Stimulated activated CD8-positive, alpha-beta memory T cell treated with anti-CD3 and anti-CD28 coated beads, Interleukin-4, amount 100 ng/mL, for 1 hour (primary cell): ENCODE measurements at places on chromosomes 12 and 14.

DNA sequence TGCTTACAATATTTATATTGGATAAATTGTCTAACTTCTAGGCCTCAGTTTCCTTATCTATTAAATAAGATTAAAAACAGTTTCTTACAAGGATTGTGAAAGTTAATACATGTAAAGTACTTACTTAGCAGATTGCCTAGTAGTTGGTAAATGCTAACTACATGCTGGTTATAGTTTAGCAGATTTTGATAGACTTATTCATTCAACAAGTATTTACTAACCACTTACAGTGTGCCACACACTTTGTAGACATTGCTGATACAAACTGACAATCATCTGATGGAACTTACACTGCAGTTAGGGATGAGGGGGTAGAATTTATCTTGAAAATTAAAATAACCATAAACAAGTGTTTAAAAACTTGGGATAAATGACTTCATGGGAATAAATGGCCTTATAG lies 50.4 kb downstream of the ARID2 start:
- DNase-seq = no peak

- no peak for DNase-seq
Observed at GRCh38 chr12:26648999-26649398, 184.0 kb downstream of the ITPR2 start.

- DNase-seq = no peak
Observed at GRCh38 chr12:26701604-26702215, 131.3 kb downstream of the ITPR2 start.

- DNase-seq = no peak
Observed at GRCh38 chr12:52975820-52976573, 27.1 kb downstream of the KRT18 start.

DNA sequence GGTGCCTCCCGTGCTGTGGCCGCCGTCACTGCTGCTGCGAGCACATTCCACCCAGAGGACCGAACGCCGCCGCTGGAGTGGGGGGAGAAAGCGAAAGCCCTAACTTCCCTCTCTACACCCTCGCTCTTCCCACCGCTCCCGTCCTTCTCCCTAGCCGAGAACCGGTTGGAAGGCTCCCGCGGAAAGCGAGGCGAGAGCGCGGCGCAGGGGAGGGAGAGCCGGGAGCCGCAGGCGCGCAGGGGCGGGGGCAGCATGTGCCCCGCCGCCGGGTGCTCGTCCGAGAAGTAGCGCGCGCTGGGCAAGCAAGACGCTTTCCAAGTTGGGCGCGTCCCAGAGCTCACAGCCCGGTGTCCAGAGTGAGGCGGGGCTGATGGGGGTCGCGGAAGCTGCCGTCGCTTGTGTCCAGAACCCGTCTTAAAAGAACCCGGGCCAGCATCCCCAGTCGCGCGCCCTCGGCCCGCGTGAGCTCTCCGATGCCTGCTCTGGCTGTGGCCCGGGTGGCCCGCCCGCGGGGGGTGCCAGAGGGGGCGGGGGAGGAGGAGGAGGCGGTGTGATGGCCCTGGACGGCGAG lies at the start of gene TRHDE:
Gene TRHDE, plus strand, starts transcription at position 280 of the 571 bp plus-strand sequence. Its CDS starts 274 bp downstream, at position 554.
- no peak for DNase-seq

DNA sequence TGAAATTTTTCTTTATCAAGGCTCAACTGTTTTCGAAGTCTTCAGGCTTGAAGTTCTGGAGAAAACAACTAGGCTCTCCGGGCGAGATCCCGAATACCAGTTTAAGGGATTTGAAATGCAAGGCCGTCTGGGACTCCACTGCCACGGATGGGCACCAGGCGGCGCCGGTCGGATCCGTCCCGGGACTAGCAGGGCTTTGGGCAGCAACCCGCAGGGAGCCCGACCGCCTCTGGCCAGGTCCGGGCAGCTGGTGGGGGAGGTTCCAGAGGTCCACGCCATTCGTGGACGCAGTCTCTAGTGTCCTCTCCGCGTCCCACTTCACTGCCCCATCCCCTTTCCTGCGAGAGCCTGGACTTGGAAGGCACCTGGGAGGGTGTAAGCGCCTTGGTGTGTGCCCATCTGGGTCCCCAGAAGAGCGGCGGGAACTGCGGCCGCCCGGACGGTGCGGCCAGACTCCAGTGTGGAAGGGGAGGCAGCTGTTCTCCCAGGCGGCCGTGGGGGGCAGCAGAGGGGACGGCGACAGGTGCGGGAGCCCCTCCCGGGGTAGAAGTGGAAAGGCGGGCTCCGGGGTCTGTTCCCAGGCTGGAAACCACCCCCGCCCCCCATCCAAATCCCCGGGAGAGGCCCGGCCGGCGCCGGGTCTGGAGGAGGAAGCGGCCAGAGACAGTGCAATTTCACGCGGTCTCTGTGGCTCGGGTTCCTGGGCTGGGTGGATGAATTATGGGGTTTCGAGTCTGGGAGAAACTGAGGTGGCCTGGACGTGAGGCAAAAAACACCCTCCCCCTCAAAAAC lies 838 bp upstream of the ERBB3 start:
- peak; percentile 27 for DNase-seq

DNA sequence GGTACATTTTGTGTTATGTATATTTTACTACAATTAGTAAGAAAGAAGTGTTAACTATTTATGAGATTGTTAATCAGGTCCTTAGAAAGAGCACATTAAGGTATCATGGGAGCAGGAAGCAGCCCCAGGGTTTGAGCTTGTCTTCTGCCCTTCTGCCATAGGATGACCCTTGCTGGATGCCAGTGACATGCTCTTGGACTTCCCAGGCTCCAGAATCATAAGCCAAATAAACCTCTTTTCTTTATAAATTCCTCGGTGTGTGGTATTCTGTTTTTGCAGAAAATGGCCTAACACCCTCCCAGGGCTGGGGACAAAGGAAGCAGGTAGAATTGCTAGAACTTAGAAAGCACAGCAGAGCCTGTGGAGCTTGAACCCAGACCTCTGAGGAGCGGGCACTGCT lies 164.7 kb downstream of the VRK1 start:
- DNase-seq = no peak

DNA sequence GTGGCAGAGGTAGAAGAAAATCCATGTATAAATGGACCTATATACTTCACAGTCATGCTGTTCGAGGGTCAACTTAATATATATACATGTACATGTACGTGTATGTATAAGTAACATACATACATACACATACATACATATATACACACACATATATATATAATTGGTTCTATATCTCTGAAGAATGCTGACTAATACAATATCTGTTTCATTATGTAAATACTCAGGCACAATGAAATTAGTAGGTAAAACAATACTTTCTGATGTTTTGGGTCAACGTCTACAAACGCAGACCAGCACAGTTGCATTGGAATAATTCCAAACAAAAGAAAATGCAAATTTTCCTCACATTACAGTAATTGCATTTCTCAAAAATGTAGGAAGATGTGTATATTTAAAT lies 202.7 kb upstream of the DAAM1 start:
- DNase-seq = no peak

GRCh38 chr14:51534610-51535011 lies 117.1 kb upstream of the FRMD6 start:
- no peak for DNase-seq

DNA sequence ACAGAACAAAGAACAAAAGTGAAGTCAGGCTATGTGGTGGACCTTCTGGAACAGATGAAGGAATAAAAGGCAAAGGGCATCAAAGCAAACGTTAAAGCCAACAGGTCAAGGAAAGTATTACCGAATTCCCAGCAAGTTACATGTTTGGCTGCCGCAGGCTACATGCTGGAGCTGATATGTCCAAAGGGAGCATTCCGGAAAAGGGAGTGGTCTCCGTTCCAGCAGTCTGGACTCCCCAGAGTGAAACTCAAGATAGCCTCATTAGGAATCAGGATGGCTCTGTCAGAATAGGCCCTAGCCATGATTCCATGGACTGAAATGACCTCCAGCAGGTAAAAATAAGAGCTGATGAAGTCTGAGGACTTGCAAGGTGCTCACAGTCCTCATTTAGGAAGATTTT lies 379.8 kb upstream of the PRICKLE1 start:
- DNase-seq = no peak

- peak; percentile 21 for DNase-seq
Observed at GRCh38 chr12:46373301-46374296, 1.0 kb upstream of the SLC38A2 start.

DNA sequence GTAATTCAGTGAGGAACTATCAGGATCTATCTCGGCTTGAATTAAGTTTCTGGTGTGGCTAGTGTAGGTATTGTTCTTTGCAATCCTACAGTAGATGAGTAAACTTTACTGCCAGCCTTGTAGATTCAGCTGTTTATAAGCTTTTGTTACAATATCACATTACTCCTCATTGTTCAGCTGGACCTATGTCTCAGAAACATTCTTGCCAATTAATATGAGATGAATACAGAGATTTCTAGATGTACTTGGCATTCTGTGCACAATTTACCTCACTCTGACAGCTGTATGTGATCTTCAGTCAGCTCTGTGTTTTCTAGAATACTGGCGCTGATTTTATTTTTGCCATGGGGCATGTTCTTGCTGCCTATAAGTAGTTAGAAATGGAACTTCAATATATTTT lies 55.7 kb downstream of the METTL25 start:
- no peak for DNase-seq

DNA sequence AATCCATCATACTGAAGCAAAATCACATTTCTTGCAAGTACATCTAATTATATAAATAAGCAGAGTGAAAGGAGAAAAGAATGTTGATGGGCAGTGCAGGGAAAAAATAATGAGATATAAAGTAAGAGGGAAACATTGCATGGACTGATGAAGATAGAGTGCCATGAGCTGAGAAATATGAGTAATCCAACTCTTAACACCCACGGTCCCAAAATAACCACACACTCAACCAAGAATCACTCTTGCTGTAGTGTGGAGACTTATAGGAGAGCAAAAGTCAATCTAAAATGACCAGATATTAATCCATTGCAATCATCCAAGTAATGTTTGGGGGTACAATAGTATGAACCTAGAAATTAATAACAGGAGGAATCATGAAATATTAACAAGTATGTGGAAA lies 40.2 kb downstream of the MYF5 start:
- no peak for DNase-seq

GRCh38 chr14:89618811-89619551 lies 201.9 kb upstream of the FOXN3 start:
- DNase-seq = peak; percentile 35

DNA sequence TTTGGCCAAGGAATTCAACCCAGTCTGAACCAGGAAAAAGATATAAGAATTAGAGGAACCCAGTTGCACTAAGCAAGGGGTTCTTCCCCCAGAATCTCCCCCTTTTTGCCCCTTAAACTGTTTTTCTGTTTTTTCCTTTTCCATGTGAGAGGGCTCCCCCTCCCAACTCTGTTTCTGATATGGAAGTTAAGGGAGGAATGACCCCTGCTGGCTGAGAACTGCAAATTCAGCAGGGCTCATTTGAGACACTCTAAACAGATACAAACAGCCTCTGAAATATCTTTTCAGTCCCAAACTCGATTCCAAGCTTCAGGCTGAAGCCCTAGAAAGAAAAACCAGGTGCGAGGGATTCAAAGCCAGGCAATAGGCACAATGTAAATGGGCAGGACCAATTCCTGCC lies 132.7 kb downstream of the SLC41A2 start:
- no peak for DNase-seq

DNA sequence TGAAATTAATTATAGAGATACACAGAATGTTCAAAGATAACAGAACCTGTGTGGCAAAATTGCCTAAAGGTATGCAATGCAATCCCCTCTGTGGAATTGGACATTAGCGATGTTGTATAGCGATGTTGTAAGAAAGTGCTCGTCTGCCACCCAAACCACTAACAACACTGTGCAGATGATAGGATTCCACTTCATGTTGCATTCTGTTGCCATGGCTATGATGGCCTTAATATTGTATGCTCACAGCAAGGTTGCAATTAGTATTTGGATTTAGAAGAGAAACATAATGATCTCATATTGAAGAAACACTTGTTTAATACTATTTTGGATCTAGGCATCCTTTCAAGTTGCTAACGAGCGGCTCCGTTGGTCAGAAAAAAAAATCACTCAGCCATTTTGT lies 260.3 kb downstream of the BCAT1 start:
- DNase-seq = no peak

DNA sequence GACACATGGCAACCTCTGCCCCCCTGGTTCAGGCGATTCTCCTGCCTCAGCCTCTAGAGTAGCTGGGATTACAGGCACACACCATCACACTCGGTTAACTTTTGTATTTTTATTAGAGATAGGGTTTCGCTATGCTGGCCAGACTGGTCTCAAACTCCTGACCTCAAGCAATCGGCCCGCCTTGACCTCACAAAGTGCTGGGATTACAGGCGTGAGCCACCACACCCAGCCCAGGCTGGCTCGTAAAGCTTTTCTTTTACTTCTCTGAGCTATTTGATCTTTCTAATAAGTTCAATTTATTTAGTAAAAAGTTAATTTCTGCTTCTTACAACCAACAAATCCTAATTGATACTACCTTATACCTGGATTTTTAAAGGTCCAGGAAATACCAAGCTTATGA lies 127.4 kb upstream of the KRR1 start:
- DNase-seq = no peak

DNA sequence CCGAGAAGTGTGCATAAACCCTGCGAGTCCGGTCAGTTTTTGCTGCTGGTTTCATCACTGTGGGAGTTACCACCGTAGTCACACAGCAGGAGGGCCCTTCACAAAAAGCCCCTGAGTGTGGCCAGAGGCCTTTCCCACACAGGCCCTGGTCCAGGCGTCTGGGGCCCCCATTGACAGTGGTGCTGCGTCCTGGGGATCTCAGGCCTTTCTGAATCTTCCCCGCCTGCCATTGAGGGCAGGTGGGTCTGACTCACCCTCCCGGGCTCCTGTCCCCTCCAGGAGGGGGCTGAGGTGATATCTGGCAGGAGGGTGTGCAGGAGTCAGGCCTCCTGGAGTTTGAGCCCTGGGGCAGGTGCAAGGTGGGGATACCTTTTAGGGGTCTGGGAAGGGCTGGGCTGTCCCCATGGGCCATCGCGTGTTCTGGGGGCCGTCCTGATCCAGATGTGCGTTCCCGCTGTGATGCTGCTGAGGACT lies 358.5 kb downstream of the TMEM121 start:
- DNase-seq = no peak

DNA sequence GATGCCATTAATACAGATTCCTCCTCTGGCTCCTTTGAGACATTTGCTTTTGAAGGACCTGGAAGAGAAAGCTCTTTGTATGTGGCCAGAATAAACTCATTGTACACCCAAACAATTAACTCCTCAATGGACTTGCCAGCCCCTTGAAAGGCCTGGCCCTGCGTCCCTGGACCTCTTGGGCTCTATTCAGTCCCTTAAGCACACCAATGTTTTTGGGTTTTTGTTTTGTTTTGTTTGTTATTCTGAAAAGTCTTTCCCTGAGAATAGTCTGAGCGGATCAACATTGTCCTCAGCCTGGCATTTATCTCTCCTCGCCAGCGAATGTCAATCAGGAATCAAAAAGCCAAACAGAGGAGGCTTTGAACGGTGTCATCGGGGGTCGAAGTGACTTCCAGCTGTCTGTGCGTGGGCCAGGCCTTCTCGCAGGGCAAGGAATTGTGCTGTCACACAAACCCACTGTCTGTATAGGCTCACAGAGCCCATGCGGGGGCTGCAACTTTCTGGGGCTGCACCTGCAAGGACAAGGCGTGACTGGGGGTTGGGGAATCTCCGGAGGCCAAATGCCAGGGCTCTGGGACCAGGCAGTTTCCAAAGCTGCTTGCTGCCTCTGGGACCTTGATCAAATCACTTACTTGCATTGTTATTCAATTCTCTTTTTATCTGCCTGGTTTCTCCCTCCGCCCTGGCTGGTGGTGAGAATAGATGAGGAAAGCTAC lies 108.3 kb downstream of the SMOC1 start:
- DNase-seq = no peak
